Activated T-helper 9 cell treated with anti-CD3 and anti-CD28 coated beads, Interleukin-2, amount 50 U/mL, for 16 hours (primary cell): ENCODE measurements at places on chromosomes 1 and 21.
A peak's percentile ranks its signal among the peaks of the same experiment; 100 is the strongest.

GRCh38 chr1:24411963-24412362 lies 1.6 kb downstream of the STPG1 start:
- DNase-seq, result no peak

DNA sequence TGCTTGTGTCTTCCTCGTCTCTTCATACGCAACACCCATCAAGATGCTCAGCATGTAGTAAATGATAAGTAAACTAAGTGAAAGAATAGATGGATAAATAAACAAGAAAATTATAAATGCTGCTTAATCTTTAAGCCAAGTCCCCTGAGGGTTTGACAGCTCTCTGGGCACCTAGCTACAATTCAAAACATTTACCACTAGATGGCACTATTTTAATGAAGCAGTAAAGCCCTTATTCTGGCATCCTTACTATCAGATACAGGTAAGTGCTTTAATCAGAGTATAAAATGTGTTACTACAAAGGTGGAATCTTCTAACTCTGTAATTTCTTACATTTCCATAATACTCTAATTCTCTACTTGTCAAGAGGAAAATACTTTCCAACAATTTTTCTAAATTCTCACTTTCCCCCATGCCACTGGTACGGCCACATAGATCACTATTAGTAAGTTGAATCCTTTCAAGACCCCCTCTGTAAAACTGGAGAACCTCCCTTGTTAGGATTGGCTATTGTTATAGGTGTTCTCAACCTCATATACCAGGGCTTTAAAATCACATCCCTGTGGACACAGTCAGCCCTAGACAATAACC lies 137.8 kb downstream of the BARHL2 start:
- no peak for DNase-seq

DNA sequence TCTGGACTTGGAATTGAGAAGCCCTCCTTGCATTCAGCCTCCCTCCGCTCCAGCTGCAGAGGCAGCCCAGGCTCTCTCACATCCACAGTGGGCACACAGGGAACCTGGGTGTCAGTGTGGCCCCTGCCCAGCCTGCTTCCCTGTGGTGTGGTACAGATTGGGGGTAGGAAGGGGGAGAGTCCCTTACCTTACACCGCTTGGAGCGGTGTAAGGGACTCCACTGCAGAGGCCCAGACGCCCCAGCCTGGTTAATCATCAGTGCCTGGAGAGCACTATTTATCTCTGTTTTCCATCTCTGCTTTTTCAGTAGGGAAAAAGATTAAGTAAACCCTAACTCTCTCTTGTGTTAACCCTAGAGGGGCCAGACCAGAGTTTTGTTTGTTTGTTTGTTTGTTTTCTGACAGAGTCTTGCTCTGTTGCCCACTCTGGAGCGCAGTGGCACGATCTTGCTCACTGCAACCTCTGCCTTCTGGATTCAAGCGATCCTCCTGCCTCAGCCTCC lies 803 bp upstream of the RHBG start:
- DNase-seq, result no peak

DNA sequence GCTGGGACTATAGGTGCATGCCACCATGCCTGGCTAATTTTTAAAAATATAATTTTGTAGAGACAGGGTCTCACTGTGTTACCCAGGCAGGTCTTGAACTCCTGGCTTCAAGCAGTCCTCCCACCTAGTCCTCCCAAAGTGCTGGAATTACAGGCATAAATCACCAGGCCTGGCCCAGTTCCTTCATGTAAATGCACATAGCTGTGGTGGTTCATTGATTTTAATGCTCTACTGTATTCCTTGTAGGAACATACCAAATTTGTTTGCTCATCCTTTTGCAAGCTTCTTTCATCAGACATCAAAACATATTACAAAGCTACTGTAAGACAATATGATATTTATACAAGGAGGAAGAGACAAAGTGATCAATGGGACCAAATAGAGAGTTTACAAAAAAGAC lies 237.5 kb upstream of the ESRRG start:
- no peak for DNase-seq

DNA sequence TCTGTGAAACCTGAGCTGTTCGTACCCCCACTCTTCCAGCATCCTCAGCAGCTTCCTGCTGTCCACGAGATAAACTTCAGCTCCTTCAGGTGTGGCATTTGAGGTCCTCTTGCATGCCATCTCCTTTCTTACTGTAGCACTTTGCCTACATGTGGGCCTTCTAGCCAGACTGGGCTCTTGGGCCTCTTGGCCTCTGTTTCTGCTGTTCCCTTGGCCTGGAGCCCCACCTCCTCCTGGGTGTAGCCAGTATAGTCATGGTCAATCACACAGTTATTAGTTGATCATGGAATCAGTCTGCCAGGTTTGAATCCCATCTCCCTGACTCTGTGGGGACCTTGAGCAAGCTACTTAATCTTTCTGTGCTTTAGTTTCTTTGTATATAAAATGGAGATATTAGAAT lies 26.4 kb downstream of the TMEM53 start:
- no peak for DNase-seq

- DNase-seq, result no peak
These were observed 29.4 kb upstream of the SSX2IP start for GRCh38 chr1:84719543-84720217.

- no peak for DNase-seq
These were observed 19.3 kb upstream of the RUNX3 start for GRCh38 chr1:24949331-24949881.

GRCh38 chr1:31802190-31803150 lies 13.4 kb downstream of the SPOCD1 start:
- DNase-seq, result no peak

DNA sequence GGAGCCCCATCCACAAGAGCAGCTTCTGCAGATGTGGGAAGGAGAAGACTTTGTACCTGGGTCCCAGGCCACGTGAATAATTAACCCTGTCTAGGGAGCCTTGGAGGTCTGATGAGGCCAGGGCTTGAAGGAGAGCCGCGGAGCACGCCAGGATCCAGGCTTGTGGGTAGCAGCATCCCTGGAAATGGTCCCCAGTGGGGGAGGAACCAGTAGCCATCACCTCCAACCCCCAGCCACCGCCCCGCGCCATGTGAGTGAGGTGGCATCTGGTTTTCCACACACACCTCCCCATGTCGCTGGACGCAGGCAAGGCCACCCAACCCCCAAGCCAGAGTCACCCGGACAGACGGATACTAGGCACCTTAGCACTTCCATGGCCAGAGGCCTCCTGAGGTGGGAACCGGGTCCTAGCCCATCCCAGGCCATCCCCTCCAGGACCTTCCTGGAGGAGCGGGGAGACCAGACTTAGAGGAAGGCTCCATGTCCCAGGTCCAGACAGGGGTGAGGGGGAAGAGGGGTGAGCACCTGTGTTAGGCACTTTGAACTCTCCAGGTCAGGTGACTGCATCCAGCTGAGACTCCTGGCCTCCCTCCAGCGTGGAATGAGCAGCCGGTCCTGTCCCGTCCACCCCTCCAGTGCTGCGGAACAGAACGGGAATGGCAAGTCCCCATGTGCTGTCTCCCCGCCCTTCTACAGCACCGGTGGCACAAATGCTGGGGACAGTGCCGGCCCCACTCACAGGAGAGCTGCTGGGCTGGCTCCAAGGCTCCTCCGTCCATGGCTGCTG lies 53.2 kb downstream of the RIPK4 start:
- DNase-seq, result no peak

GRCh38 chr1:39214998-39215873 lies 10.7 kb downstream of the MACF1 start:
- no peak for DNase-seq

DNA sequence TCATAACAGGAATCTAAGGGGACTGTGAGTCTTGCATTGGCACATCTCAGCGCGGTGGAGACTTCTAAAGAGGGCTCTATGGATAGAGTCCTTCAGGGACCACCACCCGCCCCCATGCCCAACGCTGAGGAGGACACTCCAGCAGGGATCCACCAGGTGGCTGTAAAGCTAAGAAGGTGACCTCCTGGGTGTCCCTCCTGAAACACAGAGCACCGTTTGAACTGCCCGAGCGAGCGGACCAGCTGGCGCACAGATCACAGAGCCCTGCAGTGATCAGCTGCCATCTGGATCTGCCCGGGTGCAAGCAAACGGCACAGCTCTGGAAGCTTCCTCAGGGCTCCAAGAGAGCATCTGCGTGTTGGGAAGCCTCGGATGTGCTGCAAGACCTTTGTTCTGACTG lies 51.3 kb upstream of the LYST start:
- DNase-seq, result no peak

- DNase-seq, result no peak
These were observed 70.9 kb upstream of the COL6A1 start for GRCh38 chr21:45910548-45911221.

- DNase-seq, result no peak
These were observed 605.7 kb downstream of the MATN1 start for GRCh38 chr1:30117685-30118084.

- no peak for DNase-seq
These were observed 110.9 kb downstream of the ESRRG start for GRCh38 chr1:216612291-216612690.

- no peak for DNase-seq
These were observed 163.9 kb downstream of the ST6GALNAC5 start for GRCh38 chr1:77031106-77031662.

GRCh38 chr1:193176113-193176512 lies 10.3 kb downstream of the B3GALT2 start:
- no peak for DNase-seq

DNA sequence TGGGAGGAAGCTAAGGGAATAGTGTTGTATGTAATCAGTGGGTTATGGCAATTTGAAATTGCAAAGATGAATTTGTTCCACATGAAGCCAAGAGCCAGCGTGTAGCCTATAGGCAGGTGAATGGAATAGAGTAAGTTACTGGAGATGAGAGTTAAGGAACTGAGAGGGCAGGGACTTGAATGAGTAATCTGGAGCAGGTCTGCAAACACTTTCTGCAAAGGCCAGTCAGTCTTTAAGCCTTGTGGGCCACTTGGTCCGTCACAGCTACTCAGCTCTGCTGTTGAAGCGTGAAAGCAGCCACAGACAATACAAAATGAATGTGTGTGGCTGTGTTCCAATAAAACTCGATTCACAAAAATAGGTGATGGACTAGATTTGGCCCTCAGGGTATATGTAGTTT lies 29.2 kb downstream of the SZT2 start:
- DNase-seq, result no peak

GRCh38 chr1:56553046-56553445 lies 26.3 kb downstream of the PLPP3 start:
- no peak for DNase-seq

DNA sequence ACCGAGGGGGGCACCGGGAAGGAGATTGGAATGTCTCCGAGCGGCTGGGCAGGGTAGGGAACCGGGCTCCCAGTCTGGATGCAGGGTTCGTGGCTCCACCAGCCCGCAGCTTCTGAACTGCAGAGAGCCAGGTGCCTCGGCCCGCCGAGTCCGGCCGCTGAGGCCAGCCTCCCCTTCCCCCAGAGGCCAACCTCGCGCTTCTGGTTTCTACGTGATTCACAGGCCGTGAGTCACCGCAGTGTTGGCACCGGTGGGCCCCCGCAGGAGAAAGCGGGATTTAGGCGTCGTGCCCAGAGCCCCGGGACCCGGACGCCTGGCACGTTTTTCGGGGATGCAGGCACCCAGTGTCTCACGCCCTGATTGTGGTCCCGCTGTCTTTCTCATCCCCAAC lies 458 bp downstream of the CRABP2 start:
- DNase-seq, result peak; percentile 41

GRCh38 chr21:35038772-35039319 lies 10.3 kb downstream of the RUNX1 start:
- DNase-seq, result no peak

DNA sequence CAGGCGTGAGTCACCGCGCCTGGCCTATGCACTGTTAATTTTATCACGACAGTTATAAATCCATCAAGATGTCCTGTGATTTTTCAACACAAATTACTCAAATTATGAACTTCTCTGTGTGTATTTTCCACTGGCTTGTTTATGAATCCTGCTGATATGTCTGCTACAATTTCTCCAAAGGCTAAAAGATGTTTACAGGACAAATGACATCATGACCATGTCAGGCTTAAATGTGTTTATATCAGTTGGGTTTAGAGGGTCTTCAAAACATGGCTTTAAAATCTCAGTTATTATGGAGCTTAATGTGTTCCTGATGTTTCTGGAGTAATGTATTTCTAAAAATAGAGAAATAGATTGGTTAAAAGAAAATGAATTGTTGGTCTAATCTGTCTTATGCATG lies 44.0 kb upstream of the ERG start:
- no peak for DNase-seq

GRCh38 chr1:119611701-119612113 lies 36.4 kb downstream of the ZNF697 start:
- peak; percentile 6 for DNase-seq

DNA sequence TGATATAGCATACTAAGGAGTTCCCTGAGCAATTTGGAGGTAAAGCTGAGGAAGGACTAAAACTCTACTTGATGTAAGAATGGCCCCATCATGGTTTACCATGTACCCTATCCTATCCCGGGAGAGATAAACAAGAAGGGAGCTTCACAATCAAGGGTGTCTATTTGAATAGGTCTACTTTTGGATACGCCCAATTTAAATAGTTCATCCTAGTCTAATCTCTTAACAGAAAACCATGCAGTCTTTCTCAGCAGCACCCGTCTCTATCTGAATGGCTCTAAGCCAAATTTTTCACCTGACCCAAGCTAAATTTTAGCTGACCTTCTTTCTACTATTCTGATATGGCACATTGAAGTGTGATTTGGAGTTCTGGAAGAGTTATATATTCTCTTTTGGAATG lies 122.0 kb downstream of the TNNI3K start:
- DNase-seq, result no peak
